ENCODE measurements at places on chromosomes 3 and 15.

DNA sequence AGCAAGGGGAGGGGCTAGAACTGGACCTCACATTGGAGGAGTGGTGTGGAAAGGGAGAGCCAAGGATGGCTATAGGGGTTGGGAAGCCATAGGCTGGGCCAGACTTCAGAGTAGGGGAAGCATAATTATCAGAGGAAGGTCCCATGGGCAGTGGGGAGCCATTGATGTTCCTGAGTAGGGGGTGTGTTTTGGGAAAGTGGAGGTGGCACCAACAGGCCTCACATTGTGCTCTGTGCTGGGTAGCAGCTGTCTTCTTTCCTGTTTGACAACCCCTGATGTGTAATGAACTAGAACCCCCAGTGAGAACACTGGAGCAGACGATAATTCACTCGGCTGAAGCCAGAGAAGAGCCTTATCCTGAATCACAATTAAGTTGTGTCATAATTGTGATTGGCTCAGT lies 41.2 kb downstream of the SLC6A11 start:
- no peak for DNase-seq

DNA sequence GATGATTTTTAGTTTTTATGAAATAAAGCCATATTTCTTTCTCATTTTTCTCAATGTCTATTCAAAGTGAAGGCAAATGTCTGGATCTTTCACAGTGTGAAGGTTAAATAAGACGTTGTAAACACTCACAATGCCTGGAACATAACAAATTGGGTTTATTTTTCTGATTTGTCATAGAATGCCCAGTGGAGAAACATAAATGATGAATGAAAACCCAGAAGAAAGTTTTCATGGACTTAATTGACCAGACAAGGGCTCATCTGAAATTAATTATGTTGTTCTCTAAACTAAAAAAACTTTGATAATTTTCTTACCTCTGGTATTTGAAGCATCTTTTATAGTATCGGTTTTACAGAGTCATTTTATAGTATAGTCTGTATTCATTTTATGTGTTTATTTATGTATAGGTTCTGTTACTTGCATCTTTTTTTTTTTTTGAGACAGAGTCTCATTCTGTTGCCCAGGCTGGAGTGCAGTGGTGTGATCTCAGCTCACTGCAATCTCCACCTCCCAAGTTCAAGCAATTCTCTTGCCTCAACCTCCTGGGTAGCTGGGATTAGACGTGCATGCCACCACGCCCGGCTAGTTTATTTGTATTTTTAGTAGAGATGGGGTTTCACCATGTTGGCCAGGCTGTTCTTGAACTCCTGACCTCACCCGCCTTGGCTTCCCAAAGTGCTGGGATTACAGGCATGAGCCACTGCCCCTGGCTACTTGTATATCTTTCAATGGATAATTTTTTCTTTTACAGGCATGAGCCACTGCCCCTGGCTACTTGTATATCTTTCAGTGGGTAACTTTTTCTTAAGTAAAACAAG lies 15.1 kb upstream of the BNIP2 start:
- DNase-seq = no peak

DNA sequence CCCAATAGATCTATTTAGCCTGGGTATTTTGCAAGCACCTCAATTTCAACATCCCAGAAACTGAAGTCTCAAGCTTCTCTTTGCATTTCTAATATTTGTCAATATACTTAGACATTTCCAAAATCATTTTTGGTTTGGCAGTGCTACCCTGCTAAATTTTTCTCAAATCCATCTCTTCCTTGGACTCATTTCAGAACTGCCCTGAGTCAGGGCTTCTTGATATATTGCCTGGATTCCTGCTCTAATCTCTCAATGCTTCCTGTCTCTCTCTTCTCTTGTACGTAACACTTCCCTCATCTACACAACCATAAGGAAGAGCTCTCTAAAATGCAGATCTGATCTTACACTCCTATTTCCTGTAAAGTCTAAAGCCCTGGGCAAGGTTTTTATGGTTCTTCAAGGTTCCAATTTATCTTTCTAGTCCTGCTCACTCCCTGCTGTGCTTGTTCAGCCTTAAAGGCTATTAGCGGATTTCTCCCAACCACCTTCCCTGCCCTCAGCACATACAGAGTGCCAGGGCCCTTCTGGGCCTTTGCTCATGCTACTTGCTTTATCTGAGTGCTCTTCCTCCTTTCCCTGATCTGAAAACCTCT lies 53.0 kb upstream of the MME start:
- no peak for DNase-seq

- DNase-seq = no peak
Observed at GRCh38 chr3:195134431-195134830, 136.5 kb downstream of the XXYLT1 start.

DNA sequence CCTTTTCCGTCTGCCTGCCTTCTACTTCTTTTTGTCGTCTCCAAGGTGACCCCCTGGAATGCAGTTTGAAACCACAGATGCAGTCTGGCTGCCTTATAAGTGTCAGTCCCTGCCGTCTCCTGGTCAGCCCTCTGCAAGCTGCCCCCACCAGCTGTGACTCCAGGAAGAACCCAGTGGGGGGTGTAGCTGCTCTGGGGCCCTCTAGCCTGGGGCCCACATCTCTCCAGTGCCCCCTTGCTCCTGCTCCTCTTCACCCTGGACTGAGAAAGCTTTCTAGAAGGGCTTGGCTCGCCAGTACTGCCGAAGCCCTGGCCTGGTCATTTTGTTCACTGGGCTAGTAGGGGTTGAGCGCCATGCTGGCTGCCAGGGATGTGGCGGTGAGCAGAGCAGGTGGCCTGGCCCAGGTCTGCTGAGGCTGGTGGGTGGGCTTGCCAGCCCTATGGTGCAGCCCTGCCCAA lies 21.3 kb downstream of the SYNM start:
- no peak for DNase-seq

- no peak for DNase-seq
Observed at GRCh38 chr3:33729993-33730392, 11.9 kb upstream of the CLASP2 start.

- DNase-seq = no peak
Observed at GRCh38 chr3:47404431-47404876, 23.6 kb downstream of the PTPN23 start.
